ENCODE measurements at places on chromosomes 2 and 18.

DNA sequence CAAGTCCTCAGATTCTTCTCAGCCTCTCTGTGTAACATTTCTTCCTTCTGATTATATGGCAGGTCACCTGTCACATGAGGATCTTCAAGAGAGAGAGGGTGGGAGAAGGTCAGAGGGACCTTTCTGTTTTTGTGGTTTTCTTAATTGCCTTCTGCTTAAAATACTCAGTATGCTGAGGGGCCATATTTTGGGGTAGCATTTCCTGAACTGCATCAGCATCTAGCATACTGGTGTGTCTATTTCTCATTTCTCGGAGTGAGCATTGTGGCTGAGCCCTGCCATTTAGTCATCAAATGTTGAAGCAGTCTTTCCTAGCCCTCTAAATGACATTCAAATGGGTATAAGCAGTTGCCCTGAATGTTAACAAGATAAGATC lies 162.7 kb downstream of the MYO3B start:
- no peak for DNase-seq

DNA sequence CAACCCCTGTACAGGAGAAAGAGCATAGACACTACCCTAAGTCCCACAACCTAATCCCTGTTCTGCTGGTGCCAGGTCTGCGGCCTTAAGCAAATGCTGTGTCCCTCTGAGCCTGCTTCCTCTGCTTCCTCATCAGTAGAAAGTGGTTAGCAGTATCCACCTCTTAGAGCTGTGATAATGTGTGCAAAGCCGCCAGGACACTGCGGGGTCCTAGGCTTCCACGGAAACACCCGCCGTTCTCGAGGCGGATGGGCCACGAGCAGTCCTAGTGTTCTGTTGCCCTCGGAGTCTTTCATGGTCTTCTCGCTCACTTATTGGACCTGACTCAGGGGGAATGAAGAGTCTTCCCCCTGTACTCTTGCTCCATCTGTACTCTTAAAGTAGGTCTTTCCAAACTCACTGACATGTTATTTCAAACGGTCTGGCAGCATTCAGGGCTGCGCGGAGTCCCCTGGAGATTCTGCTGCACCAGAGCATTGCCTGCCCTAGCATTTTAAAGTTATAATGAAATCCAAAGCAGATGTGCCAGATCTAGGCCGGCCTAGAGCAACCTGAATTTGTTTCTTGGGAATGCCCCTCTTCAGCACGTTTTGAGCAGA lies 107.2 kb upstream of the ZNF236 start:
- no peak for DNase-seq

DNA sequence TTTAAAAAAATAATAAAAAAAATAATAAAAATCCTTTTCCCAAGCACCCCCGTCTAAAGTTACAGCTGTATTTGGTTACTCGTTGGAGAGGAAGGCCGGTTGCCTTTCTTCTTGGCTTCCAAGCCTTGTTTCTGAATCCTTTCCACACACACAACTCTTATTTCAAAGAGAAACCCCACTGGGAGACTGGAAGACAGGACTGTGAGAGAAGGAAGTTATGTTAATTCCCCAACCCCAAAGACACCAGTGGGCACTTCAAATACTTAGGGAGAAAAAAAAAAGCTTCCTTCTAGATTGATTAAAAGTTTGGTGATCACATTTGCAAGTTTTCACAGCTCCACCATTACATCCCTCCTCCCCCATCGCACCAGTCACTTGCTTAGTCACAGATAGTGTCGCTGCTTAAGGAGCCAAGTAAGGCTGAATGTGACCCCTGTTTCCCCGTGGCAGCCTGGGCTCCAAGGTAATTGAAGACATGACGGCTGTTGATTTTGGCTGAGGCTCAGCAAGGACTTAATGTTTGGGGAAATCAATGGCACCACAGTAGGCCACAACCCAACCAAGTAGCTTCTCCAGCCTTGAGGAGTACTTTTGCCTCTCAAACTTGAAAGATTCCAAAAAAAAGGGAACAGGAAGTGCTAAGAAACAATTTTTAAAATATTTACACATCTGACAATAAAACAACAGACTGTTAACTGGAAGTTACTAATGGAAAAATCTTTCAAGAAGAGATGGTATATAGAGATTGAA lies 40.8 kb upstream of the FRZB start:
- DNase-seq = no peak

DNA sequence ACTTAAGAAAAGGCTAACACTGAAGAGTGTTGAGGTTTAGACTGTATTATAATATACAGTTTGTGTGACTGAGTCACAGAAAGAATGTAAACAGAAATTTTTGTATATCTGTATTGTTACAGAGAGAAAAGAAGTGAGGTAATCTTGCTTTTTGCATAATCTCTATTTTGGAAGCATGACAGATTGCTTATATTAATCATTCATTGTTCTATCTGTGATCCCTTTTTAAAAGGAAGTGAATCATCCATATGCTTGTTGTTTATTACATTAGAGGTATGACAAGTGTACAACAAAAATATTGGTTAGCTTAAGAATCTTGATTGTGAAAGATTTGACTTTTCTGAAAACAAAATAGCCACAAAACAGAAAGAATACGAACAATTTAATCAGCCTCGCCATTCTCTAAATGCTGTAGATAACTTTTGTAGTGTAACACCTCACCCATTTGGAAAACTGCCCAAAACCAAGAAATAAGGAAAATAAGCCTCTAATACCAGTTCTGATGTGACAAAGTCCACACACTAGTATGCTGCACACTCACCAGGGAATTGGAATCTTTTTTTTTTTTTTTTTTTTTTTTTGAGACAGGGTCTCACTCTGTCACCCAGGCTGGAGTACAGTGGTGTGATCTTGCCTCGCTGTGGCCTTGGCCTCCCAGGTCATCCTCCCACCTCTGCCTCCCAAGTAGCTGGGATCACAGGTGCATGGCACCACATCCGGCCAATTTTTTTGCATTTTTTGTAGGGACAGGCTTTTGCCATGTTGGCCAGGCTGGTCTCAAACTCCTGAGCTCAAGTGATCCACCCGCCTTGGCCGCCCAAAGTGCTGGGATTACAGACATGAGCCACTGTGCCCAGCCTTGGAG lies 91.5 kb upstream of the LPIN2 start:
- DNase-seq = no peak

DNA sequence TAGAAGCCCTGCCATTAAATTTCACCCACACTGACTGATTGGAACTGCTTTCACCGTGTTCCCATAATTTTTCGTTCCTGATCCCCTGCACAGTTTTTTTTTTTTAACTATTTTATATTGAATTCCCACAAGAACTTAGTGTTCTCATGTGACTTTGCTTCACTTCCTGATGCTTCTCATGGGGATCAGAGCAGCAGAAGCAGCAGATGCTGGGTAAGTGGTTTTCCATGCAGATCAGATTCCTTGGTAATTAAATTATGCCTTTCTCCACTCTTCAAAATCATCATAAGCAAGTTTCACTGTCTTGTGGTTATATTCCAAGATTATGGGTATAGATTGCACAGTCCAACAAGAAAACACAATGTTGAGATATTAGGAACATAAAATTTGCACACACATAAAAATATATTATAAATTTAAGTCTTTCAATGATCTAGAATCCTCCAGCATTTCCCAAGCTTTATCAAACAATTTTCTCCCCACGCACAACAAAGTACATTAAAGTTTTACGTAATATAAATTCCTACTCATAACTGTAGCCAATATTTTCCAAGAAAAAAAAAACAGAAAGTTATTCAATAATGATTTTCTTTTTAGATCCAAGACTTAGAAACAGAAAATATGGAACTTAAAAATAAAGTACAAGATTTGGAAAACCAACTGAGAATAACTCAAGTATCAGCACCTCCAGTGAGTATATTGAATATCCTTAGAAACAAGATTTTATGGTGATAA lies 277.9 kb downstream of the GULP1 start:
- no peak for DNase-seq

GRCh38 chr2:198036029-198036879 lies 231.9 kb downstream of the PLCL1 start:
- no peak for DNase-seq

DNA sequence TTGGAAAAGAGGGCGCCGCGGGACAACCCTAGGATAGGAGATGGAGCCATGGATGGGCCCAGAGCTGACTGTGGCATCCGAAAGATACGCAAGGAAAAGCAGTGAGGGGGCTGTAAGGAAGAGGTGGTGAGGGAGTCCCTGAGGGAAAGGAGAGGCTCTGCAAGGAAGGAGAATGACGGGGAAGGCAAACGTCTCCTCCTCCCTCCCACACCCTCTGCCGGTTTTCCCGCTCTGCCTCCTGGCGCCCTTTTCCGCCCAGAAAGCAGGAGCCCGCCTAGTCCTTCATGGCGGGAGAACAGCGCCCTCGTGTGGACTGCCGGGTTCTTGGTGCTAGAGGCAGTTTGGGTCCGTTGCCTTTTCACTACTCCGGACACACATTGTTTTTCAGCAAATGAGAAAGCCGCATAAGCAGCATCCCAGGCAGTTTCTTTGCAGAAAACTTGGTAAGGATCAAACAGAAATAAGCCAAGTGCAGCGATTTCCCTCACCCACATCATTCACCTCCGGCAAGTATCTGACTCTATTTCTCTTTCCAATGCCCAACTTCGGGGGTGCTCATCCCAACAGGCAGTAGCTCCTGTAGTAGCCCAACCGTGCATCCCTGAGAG lies 200.4 kb downstream of the INO80D start:
- peak; percentile 6 for DNase-seq

- DNase-seq = no peak
These were observed 183.0 kb downstream of the PMAIP1 start for GRCh38 chr18:60082790-60083189.

DNA sequence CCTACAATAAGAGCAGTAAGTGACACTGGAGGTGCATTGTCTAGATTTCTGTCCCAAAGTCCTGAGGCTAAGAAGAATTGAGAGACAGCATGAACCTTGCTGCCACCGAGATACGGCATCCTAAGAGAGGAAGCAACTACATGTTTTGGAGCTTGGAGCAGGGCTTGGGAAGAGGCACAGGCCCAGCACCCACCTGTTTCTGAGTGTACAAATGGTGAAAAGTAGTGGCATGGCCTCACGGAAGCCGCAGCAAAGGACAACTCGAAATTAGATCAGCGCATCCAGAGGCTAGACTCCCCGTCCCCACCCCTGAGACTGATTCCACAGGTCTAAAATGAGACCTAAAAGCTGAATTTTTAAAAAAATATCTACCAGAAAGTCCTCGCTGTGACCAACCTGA lies 127.5 kb downstream of the PTGR3 start:
- DNase-seq = no peak

GRCh38 chr2:183224948-183225347 lies 100.7 kb downstream of the NUP35 start:
- no peak for DNase-seq

DNA sequence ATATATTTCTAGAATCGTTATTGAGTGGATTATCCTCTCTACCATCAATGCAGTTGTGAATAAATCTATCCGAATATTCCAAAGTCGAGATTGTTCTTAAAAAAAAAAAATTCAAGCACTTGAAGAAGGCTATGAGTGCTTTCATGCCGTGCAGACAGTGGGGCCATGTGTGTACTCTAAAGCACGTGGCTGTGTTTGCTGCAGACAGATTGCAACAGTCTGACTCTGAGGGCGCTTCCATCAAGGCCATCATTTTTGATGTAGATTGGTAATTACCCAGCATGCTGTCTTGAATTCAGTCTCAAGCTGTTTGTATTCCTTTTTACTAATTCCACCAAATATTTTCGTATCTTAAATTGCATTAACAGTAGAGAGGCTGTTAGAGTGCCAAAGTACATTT lies 325.9 kb upstream of the LINC00305 start:
- no peak for DNase-seq

GRCh38 chr2:6186332-6187151 lies 494.4 kb downstream of the SOX11 start:
- DNase-seq = no peak

- no peak for DNase-seq
These were observed 63.0 kb downstream of the RBM43 start for GRCh38 chr2:151198645-151199044.

GRCh38 chr2:54671875-54672589 lies 51.4 kb upstream of the EML6 start:
- no peak for DNase-seq

DNA sequence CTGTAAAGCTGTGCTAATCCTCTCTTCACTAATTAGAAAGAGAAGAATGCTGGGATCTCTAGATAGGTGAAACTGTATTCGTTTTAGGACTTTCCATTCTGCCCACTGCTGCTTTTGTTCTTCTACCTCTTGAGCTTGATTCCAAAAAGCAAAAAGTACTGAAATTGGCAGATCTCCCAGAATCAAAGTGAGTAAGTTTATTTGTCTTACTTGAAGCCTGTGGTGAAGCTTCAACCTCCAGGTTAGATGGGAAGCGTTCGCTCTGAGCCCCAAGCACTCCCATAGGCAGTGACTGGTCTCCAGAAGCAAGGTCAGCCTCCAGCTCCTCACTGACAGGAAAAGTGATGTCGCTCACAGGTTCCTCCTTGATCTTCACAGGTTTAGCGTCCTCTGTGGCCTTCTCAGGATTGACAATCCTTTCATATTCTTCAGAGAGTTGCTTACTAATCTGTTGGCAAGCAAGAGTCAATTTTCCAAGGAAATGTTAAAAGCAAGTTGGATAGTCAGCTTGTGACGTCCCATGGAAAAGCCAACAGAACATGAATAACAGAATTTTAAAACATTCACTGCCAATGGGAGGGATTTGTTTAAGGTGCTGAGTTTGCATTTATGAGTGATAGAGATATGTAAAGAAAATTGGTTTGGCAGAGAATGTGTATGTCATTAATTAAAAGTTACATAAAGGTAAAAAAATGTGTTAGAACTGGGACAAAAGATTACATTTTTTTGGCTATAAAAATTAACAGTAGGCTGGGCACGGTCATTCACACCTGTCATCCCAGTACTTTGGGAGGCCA lies 8.1 kb downstream of the SUPT7L start:
- no peak for DNase-seq

DNA sequence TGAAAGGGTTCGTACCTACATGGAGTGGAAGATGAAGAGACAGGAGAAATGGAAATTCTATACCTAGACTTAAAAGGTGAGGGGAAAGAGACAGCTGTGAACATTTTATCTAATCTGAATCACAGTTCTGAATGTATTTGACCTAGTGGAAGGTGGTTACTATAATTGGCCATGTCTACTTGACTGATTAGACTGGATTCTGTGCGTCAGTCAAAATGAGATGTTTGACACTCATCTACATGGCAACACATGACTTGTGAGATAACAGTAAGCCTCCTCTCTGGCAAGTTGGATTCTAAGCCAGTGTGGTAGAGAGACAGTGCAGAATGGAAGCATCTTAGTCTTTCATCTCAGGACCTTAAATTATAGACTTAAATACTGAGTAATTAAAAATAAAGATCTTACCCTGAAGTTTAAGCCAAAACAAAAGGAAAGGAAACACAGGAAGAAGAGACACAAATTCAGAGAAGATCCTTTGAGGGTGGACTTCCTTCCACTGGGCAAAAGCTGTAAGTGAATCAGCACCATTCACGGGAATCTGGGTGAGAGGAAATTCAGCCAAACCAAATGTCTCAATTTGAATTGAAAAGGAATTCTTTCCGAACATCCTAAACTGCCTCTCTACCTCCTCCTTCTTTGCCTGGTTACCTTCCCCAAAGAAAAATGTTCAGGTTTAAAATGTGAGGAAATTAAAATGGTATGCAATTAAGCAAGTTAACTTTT lies 121.6 kb downstream of the EHBP1 start:
- no peak for DNase-seq

GRCh38 chr18:5513947-5514346 lies 29.9 kb downstream of the EPB41L3 start:
- DNase-seq = no peak

All from stimulated activated CD8-positive, alpha-beta memory T cell treated with anti-CD3 and anti-CD28 coated beads, Interleukin-4, amount 100 ng/mL, for 4 hours (primary cell).